ENCODE measurements at places on chromosomes 13 and 19. TPM values are rescaled to one million over a fixed set of nuclear protein-coding genes. Genes with fewer than 3 reads are reported as not detected.

The ZNF700 gene
- 17.0 TPM for polyA plus RNA-seq

The GJB6 gene
- polyA plus RNA-seq, result 1.5 TPM

The ACTN4 gene
- 331 TPM for polyA plus RNA-seq

The TMEM38A gene
- 3.8 TPM for polyA plus RNA-seq

The GEMIN7 gene
- 21.5 TPM for polyA plus RNA-seq

The PSG3 gene
- not detected for polyA plus RNA-seq

The PINLYP gene
- polyA plus RNA-seq, result 17.1 TPM

The CLDND2 gene
- 1.6 TPM for polyA plus RNA-seq

The ERICH6B gene
- polyA plus RNA-seq, result 3.2 TPM

The CACTIN gene
- 26.0 TPM for polyA plus RNA-seq

The ATP12A gene
- 0.04 TPM for polyA plus RNA-seq

The TTC9B gene
- not detected for polyA plus RNA-seq

The ANKRD24 gene
- 0.94 TPM for polyA plus RNA-seq

The PLPP2 gene
- 7.3 TPM for polyA plus RNA-seq

The IGFL1 gene
- polyA plus RNA-seq, result not detected

The PROZ gene
- 0.42 TPM for polyA plus RNA-seq

The IFNL4 gene
- polyA plus RNA-seq, result not detected

The DMKN gene
- 91.2 TPM for polyA plus RNA-seq

The SPRED3 gene
- polyA plus RNA-seq, result 0.67 TPM

The PSG2 gene
- not detected for polyA plus RNA-seq

The PRODH2 gene
- polyA plus RNA-seq, result not detected

The CPAMD8 gene
- polyA plus RNA-seq, result 62.8 TPM

The RGS9BP gene
- polyA plus RNA-seq, result 0.13 TPM

The F2RL3 gene
- polyA plus RNA-seq, result 1.3 TPM

The NANOS3 gene
- 2.1 TPM for polyA plus RNA-seq

The FLT3LG gene
- 4.8 TPM for polyA plus RNA-seq

The ZNF792 gene
- 6.5 TPM for polyA plus RNA-seq

The CCDC8 gene
- 39.7 TPM for polyA plus RNA-seq

The SELENOV gene
- 0.25 TPM for polyA plus RNA-seq

The CYP2A6 gene
- polyA plus RNA-seq, result 0.54 TPM

The ZNF844 gene
- polyA plus RNA-seq, result 20.9 TPM

The NOTCH3 gene
- polyA plus RNA-seq, result 70.8 TPM

The MAG gene
- polyA plus RNA-seq, result 12.7 TPM

The PTGIR gene
- 7.6 TPM for polyA plus RNA-seq

The ZNF728 gene
- polyA plus RNA-seq, result 0.14 TPM

The PRR22 gene
- 1.8 TPM for polyA plus RNA-seq

The GPR12 gene
- not detected for polyA plus RNA-seq

The CATSPERD gene
- polyA plus RNA-seq, result not detected

The PVR gene
- polyA plus RNA-seq, result 28.2 TPM

The ZNF317 gene
- polyA plus RNA-seq, result 26.6 TPM

The CEACAM4 gene
- polyA plus RNA-seq, result not detected

The GNA15 gene
- 3.5 TPM for polyA plus RNA-seq

The PDX1 gene
- polyA plus RNA-seq, result not detected

The SYNGR4 gene
- not detected for polyA plus RNA-seq

The PTGER1 gene
- polyA plus RNA-seq, result 17.8 TPM

The ZNF560 gene
- polyA plus RNA-seq, result 0.34 TPM

The KIR2DL4 gene
- not detected for polyA plus RNA-seq

The NLRP4 gene
- not detected for polyA plus RNA-seq

The COG3 gene
- polyA plus RNA-seq, result 35.6 TPM

The SLC15A1 gene
- polyA plus RNA-seq, result 0.99 TPM

The KLK14 gene
- 0.13 TPM for polyA plus RNA-seq

The CBLC gene
- 4.3 TPM for polyA plus RNA-seq

The ZNF675 gene
- polyA plus RNA-seq, result 20.1 TPM

The ZNF93 gene
- polyA plus RNA-seq, result 11.2 TPM

The NRTN gene
- polyA plus RNA-seq, result 1.1 TPM

Measured in right lung (tissue), 10 donors.